Stimulated activated CD4-positive, alpha-beta T cell treated with anti-CD3 and anti-CD28 coated beads, Interleukin-1b, Interleukin-23, amount 100 ng/mL, for 4 hours (primary cell): ENCODE measurements at places on chromosomes 5 and 9.

DNA sequence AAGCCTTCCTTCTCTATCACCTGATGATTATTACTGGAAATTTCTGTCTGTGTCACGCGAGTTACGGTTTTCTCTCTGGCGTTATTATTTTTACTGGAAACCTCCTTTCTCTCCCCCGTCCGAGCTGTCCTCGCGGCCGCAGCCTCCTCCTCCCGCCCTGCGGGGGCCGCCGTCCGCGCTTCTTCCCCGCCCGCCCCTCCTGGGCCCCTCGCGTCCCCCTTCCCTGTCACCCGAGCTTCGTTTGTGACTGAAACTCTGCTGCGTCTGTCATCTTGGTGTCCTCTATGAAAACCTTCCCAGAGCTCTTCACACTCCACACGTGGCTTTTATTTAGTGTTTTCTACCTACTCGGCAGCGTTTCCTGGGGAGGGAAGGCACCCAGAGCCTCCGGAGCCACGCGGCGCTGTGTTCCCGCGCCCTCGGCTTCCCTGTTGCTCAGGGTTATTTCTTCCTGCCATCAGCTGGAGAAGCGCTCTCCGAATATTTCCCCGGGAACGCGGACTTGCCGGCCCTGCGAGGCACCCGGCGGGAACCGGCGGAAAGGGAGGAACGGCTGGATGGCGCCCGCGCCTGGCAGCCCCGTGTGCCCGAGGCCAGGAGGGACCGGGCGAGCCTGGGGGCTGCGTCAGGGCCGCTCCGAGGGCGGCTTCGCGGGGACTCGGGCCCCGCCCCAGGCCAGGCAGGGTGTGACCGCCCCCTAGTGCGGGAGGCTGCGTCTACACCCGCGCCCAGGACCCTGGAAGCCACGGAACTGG, 33.9 kb downstream of the TRIP13 start:
- peak; percentile 23 for DNase-seq

- DNase-seq = no peak
These were observed 13.0 kb downstream of the GLRX start for GRCh38 chr5:95809414-95809960.

DNA sequence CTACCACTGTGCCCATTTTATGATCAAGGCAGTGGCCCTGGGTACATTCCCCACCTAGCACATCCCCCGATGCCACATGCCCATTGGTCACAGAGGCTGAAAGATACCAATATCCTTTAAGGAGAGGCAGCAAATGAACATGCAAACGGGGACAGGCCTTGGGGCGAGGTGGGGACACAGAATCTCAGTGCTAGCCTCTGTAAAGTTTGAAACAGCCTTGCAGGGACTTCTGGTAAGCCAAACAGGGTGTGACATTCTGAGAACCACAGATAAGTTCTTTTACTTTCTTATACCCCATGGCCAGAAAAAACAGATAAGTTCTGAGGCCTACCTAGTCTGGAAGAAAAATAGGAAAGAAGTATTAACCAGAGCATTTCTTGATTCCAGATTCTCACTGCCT, 60.5 kb downstream of the ACER2 start:
- DNase-seq = no peak

DNA sequence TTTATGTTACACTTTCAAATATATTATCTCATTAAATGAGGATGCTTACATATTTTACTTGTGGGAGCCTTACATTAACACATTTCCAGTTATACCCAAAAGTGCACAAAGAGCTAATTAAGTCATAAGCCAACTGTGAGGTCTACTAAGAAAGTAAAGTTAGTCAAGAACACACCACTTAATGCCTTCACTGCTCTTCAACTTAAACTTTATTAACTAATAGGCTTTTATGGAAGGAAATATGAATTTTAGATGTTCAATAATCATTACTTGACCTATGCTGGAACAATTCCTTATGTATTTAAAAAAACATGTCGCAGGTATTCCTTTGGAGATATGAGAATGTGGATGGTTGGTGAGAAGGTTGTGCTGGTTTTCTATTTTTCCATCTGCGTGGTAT, 3.4 kb downstream of the ST8SIA4 start:
- DNase-seq = no peak

DNA sequence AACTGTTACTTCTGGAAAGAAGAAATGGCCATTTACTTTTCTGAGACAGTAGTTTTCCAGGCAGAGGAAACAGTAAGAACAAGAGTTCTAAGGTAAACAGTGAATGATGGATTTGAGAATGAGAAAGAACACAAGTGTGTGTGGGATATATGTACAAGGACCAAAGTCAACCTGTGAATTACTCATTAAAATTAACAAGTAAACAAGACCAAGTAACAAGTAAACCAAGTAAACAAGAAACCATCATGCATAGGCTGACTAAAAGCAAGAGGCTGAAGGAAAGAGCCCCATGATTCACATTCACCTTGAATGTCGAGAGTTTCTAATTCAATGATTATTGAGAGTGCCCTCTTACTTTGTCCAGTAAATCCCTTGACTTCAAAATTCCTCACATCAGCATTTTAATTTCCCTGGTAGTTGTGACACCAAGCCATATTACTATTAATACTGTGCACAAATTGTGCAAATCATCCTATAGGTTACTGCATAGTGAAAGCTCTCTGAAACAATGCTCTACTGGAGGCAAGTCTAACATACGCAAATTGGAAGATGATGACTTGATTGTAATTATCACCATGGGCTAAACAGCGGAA, 9.8 kb upstream of the MARCOL start:
- DNase-seq = no peak

GRCh38 chr9:5922192-5922591, 31.5 kb downstream of the MLANA start:
- DNase-seq = no peak

GRCh38 chr9:72509635-72510034, 11.8 kb upstream of the TMC1 start:
- no peak for DNase-seq

DNA sequence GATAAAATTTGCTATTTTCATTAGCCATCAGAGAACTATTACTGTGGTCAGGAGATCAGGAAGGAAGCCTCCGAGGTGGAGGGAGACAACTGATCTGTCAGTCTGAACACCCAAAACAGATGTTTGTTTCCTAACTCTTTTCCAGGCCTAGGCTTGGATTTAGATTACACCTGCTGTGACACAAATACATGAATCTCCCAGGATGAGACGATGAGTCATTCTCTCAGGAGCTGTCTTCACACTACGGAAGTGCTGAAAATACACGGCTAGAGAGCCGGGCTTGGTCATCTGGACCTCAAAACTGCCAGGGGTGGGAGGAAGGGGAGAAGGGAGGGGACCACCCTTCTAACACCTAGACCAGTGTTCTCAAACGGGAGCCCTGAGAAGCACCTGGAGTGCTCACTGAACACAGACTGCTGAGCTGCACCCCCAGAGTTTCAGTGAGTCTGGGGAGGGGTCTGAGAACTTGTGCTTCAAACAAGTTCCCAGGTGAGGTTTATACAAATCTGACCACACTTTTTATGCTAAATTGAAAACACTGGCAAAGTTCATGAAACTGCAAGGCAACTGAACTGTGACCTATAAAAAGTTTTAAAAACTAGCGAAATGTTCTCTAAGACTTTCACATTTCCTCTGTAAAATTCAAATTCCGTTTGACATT, 80.3 kb upstream of the EQTN start:
- no peak for DNase-seq

GRCh38 chr5:8700671-8701070, 831.7 kb downstream of the MTRR start:
- DNase-seq = no peak

- no peak for DNase-seq
These were observed 13.4 kb upstream of the FAM163B start for GRCh38 chr9:133622555-133622954.

DNA sequence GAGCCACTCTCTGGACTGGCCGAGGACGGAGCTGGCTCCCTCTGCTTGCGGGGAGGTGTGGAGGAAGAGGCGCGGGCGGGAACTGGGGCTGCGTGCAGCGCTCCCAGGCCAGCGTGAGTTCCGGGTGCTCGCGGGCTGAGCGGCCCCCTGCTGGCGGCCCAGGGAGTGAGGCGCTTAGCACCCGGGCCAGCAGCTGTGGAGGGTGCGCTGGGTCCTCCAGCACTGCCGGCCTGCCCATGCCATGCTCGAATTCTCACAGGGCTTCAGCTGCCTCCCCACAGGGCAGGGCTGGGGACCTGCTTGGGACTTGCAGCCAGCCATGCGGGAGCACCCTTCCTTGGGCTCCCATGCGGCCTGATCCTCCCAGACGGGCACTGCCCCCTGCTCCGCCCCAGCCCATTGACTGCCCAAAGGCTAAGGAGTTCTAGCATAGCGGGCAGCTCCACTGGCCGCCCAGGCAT, 416.9 kb downstream of the MRPS30 start:
- no peak for DNase-seq

- DNase-seq = no peak
These were observed 46.4 kb upstream of the STK32A start for GRCh38 chr5:147188200-147189108.
